ENCODE measurements at places on chromosomes 3 and 15. TPM values are rescaled to one million over a fixed set of nuclear protein-coding genes. Genes with fewer than 3 reads are reported as not detected.

The AMT gene
- total RNA-seq, result 1.0 TPM

The CAND2 gene
- total RNA-seq, result 13.1 TPM

The SERINC4 gene
- total RNA-seq, result not detected

The UBL7 gene
- 25.9 TPM for total RNA-seq

The GPR62 gene
- not detected for total RNA-seq

The SIN3A gene
- total RNA-seq, result 47.9 TPM

The TM4SF1 gene
- 106 TPM for total RNA-seq

The GXYLT2 gene
- total RNA-seq, result 28.3 TPM

The GP5 gene
- 0.05 TPM for total RNA-seq

The OIP5 gene
- 0.56 TPM for total RNA-seq

The ALG1L2 gene
- 1.1 TPM for total RNA-seq

The MGA gene
- total RNA-seq, result 36.1 TPM

The CCDC12 gene
- total RNA-seq, result 21.5 TPM

Measured in posterior vena cava (tissue), 2 donors.